ENCODE measurements at places on chromosomes 2 and 18. TPM values are rescaled to one million over a fixed set of nuclear protein-coding genes. Genes with fewer than 3 reads are reported as not detected.

DNA sequence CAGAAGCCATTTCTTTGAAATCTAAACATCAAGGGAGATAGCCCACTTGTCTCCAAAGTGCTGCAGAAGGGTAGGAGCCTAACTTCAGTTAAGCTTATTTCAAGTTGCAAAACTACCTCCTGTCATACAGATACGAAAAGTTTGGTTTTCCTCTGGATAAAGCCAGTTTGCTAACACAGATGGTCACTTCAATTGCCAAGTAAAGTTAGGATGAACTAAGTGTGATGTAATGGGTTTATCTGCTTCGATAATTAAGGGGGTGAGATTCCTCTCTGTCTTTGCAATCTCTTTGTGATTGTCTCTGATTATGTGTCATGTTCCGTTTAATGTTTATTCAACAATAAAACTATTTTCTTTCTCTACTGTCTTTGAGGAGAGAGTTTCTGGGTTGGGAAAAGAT lies 156.4 kb downstream of the SLC39A10 start:
- DNase-seq = no peak

GRCh38 chr2:38605298-38605830 lies 2.6 kb upstream of the HNRNPLL start:
- no peak for DNase-seq

DNA sequence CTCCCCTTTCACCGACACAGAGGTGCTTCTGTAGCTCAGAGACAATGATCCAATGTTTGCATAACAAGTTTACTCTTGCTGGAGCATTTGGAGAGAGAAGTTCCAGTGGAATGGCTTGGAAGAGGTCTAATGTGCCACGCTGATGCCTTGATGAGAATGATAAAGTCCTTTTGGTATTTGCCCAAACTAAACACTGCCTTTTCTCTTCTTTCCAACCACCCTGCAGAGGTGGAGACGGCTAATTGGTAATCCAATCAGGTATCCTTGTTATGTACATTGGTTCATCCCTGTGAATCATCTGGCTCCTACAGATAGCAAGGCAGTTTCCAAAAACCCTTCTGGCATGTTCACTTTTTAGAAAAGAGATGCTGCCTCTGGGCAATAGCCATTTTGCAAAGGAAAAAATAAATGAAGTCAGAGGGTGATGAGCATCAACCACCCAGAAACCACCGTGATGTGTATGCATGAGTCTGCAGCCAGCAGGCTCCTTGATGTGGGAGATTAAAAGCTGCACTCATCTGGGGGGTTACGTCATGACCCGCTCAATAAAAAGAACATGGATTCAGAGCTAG lies 40.6 kb downstream of the KIAA2012 start:
- DNase-seq = no peak

- no peak for DNase-seq
Observed at GRCh38 chr2:218993345-218994315, at the start of gene CRYBA2. Gene CRYBA2, minus strand, starts transcription at chr2:218993422. Its CDS starts 246 bp downstream, at chr2:218993176.

DNA sequence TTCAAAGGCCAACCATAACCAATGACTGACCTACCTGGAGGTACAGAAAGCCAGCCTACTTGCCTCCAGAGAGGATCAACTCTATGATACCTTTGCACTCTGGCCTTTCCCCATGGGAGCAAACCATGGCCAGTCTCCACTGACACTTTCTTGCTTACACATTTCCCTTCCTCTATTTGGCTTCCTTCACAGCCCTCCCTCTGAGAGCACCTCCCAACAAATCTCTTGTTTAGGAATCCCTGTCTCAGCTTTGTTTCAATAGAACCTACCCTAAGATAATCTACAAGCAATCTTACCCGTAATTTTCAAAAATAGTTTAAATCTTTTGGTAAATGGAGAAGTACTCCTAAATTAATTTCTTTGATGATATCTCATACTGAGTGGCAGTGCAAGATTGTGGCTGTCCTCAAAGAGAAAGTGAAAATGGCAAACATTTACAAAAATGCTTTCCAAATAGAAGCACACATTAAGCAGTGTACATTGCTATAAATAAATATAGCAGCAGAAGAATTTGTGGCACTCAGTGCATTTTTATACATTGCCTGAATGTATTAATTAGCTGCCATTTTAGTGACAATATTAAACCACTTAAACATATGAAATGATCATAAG lies 140.6 kb downstream of the CCDC148 start:
- no peak for DNase-seq

- DNase-seq = no peak
Observed at GRCh38 chr18:24019641-24020331, 5.2 kb downstream of the TTC39C start.

GRCh38 chr2:235156055-235156454 lies 204.2 kb downstream of the SH3BP4 start:
- DNase-seq = no peak

- DNase-seq = no peak
Observed at GRCh38 chr18:36559149-36559857, 261.8 kb downstream of the FHOD3 start.

C2orf76 gene
- polyA plus RNA-seq = 13.5 TPM

ATP6V1B1 gene
- polyA plus RNA-seq = 2.5 TPM

ABCG5 gene
- 233 TPM for polyA plus RNA-seq

Data from small intestine (tissue), 16 donors.